ENCODE measurements at places on chromosomes 6 and 20.
A peak's percentile ranks its signal among the peaks of the same experiment; 100 is the strongest.

- DNase-seq: no peak
Measured at GRCh38 chr6:71887006-71887743, 825 bp downstream of the RIMS1 start.

GRCh38 chr6:47132724-47133123, 90.6 kb upstream of the ADGRF1 start:
- DNase-seq: no peak

DNA sequence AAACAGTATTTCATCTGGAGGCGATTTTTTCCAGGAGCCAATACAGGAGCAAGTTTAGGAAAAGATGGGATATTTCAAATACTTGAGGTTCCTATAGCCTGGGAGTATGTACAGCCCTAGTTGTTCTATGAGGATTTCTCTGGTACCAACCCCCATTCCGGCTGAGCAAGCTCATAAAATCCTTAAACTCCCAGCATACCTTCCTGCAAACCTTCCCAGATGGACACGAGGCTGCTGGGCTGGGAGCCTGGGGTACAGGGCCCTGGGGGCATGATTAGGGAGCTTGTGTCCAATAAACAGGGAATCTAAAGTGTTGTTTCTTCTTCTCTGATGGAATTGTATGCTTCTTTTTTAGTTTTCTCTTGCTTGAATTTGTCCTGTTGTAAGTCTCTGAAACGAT, 1.5 kb downstream of the PRRC2A start:
- DNase-seq: no peak

- DNase-seq: peak; percentile 47
Measured at GRCh38 chr6:106098383-106099234, 12.5 kb downstream of the PRDM1 start.

- DNase-seq: no peak
Measured at GRCh38 chr6:3506200-3506599, 49.4 kb upstream of the SLC22A23 start.

- DNase-seq: no peak
Measured at GRCh38 chr6:150930841-150931240, 65.3 kb downstream of the MTHFD1L start.

DNA sequence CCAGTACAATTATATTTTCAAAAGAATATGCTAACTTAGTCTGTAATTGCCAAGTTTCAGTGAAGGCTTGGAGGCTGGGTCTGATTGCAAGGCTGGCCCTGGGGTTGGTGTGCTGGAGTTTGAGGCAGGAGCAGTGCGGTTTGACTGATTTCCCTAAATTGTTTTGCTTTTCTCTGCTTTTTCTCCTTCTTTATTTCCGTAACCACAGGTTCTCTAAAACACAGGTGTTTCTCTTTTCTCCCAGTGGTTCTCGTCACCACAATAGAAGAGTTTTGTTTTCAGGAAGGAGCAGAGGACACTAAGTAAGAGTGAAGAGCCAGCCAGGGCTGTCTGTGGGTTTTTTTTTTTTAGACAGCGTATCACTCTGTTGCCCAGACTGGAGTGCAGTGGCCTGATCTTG, 8.2 kb upstream of the SNX9 start:
- DNase-seq: no peak

GRCh38 chr6:91428296-91428695, 841.4 kb upstream of the MAP3K7 start:
- DNase-seq: no peak

- no peak for DNase-seq
Measured at GRCh38 chr6:156943816-156944215, 166.6 kb downstream of the ARID1B start.

- DNase-seq: no peak
Measured at GRCh38 chr6:15359335-15359862, 113.5 kb downstream of the JARID2 start.

DNA sequence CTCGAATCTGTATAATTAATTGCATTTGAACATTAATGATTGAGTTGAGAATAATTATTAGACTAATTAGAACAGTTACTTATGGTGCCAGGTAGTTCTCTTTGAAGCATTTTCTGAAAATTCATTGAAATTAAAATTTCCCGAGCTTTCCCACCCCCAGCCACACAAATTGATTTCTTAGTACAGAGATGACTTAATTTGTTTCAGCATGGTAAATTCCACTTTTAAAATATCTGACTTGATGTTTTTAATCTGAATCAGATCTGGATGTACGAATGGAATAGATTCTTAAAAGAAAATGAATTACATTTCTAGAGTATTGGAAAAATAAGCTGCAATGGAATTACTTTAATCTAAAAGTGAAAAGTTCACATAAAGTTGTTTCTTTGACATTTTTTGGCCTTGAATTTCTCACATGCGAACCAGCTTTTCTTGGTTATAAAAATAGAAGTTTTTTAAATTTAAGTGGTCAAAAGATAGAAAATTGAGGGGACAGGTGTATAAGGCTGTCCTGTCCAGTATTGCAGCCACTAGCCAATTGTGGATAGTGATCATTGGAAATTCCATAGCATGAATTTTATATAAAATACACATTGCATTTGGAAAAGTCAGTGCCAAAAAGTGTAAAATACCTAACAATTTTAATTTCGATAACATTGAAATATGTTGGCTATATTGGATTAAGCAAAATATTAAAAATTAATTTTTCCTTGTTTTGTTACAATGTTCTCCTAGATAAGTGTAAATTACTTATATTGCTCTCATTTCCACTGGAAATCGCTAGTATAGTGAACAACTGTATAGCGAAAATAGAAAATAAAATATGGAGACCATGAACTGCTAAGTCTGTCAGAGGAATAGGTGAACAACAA, 102.9 kb downstream of the OR2B2 start:
- no peak for DNase-seq

- peak; percentile 64 for DNase-seq
Measured at GRCh38 chr6:42879372-42880239, at the start of gene RPL7L1. TSS of gene RPL7L1 (plus strand) at chr6:42879616. CDS start at chr6:42879911, 295 bp downstream.

Data from stimulated activated CD8-positive, alpha-beta memory T cell treated with anti-CD3 and anti-CD28 coated beads, Interleukin-2, amount 100 ng/mL, for 1 hour (primary cell).